ENCODE measurements at places on chromosomes 5 and 9. TPM values are rescaled to one million over a fixed set of nuclear protein-coding genes. Genes with fewer than 3 reads are reported as not detected.
A peak's percentile ranks its signal among the peaks of the same experiment; 100 is the strongest.

DNA sequence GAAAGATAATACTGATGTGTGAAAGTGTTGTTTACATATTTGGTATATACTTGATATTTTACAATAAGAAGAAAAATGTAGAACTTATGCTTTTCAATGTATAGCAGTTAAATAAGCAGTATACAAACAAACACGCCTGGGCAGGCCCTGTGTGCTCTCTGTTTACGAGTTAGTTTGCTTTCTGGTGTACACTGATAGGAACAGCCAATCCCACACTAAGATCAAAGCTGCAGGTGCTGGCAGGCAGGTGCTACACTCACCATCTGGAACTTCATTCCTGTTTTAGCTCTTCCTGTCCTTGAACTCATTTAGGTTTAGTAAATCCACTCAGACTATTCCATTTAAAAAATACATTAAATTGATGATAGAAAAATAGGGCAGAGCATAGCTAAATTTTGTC is 614.7 kb upstream of the ST8SIA4 start:
- no peak for DNase-seq

DNA sequence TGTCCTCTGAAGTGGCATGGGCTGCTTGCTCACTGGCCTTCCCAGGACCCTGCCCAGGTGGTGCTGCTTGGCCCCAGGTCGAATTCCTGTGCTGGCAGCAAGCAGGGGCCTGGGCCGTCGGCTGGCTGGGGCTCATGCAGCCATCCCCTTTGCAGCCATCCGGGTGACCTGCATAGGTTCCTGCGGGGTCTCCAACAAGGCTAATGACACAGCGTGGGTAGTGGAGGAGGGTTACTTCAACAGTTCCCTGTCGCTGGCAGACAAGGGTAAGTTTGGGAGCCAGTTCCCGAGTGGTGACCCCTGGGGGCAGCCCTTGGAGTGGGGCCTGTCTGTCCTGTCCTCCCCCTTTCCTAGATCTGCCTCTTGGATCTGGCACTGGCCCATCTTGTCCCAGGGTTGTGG is 6.1 kb upstream of the EHMT1 start:
- DNase-seq = no peak

DNA sequence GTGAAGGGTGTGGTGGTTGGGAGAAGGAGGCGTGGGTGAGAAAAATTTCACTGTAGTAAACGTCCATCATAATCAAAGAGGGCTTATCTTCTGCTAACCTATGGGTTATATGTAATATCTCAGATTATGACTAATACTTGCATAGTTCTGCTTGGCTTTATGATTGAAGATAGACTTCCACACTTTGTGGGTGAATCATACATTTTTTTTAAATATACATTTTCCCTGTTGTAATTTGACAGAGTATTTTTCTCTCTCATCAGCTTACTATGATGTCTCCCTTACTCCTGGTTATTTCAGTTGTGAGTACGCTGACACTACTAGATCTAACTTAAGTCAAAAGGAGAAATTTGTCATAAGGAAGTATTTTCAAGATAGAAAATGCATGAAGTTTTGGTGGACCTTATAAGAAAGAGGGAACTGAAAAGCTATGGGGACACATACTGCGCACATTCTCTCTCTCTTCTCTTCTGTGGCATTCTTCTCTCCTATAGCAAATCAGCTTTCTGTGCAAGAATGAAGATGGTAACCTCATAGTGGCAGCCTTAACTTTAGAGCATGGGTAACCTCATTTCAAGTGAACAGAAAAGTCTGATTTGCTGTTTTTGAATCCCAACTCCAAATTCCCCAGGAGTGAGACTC is 4.9 kb upstream of the JAK2 start:
- no peak for DNase-seq

- DNase-seq = no peak
Observed at GRCh38 chr5:142716963-142717362, 31.1 kb upstream of the FGF1 start.

GRCh38 chr9:93958121-93958818 is 3.1 kb upstream of the BARX1 start:
- peak; percentile 75 for DNase-seq

- no peak for DNase-seq
Observed at GRCh38 chr9:26462213-26462612, 430.4 kb downstream of the CAAP1 start.

SLC25A48 gene
- 1.8 TPM for total RNA-seq

GRIN3A gene
- 0.04 TPM for total RNA-seq

OR1Q1 gene
- total RNA-seq = not detected
